AML-193 (cell line): ENCODE measurements at places on chromosomes 1 and 21.
A peak's percentile ranks its signal among the peaks of the same experiment; 100 is the strongest.

DNA sequence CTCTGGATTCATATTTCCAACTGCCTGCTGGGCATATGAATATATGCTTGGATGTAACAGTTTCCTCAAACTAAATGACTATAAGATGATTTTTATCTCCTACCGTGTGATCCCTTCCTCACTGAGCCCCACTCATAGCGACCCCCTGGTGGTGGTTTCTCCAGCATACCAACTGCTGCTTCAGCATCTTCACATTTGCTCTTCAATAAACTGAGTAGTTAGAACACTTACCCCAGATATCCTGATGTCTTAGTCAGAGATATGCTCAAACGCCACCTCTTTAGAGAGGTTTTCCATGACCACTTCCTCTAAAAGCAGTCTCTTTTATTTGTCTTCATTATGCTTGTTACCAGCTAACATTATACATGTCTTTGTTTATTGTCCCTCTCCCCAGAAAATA lies 10.2 kb upstream of the HNRNPR start:
- DNase-seq: no peak

DNA sequence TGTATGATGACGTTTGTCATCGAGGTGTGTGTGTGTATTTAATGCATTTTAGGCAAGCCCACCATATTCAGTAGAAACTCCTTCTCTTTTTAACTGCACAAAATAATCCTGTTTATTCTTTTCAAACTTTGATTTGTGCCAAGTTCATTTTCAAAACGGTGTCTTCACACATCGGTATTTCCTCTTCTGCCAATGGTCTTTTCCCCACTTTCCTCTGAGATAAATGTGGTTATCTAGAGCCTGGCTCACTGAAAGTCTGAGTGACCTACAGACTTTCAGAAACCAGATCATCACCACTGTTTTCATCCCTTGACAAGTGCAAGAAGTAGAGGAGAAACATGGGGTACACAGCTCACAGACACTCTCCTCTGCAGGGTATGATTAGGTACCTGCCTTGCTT lies 69.4 kb downstream of the GPATCH2 start:
- DNase-seq: no peak

DNA sequence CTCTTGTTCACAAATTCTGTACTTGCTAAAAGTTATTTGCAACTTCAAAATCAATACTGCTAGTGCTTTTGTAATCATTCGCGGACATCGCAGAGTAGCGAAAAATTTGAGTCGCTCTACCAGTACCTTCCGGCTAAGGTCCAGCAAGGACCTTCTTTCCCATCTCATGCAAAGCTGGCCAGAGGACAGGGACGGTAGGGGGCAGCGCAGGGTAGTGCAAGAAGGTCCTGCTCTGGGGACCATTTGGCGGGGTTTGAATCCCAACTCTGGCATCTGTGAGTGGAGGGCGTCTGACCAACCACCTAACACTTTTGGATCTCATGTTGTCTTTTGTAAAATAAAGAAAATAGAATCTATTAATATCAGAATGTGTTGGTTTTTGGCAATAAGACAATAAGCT lies 258.3 kb downstream of the SPATA17 start:
- no peak for DNase-seq

DNA sequence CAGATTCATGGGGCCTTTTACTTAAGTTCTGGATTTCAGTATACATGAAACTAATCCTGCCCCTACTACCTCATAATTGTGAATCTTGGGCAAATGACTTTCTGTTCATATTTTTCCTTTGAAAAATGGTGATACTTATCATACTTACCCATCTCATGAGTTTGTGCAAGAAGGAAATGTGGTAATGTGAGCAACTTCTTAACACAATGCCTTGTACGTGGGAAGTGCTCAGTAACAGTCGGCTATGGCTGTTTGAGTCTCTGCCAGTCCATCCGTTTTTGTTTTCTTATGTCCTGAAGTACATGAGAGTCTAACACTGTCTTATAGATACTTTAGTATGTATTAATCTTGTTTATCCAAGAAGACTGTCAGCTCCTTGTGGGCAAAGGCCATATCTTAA lies 86.5 kb downstream of the PATJ start:
- DNase-seq: peak; percentile 51

DNA sequence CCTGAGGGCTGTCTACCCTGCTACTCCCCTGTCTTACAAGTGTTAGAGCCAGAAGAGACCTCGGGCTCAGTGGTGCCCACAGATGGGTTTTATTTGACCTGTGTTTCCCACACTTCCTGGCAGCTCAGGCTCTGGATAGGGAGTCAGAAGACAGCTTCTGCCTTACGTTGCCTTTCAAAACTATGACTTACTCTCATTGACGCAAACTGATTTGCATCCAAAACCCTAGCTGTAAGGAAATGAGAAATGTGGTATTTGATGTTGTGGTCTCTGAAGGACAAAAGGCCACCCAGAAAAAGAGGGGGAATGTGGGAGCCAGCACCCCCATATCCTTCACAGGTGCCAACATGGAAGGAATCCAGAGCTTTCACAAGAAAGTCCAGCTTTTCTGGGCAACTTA lies 180.2 kb downstream of the ATG4C start:
- DNase-seq: no peak

- DNase-seq: no peak
These were observed 32.7 kb downstream of the SUSD4 start for GRCh38 chr1:223331301-223331700.

- DNase-seq: no peak
These were observed 505 bp downstream of the OLFML2B start for GRCh38 chr1:162023181-162023546.

DNA sequence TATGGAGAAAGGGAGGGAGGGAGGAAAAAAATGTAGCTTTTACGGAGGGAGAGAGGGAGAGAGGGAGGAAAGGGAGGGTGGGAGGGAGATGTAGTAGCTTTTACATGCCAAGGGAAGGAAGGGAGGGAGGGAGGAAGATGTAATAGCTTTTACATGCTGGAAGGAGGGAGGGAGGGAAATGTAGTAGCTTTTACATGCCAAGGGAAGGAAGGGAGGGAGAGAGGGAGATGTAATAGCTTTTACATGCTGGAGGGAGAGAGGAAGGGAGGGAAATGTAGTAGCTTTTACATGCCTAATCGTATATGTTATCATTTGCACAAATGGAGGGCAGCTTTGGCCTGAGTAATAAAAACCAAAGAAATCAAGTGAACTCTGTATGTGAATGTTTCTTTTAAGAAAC lies 35.6 kb downstream of the EEIG2 start:
- DNase-seq: no peak

- no peak for DNase-seq
These were observed 51.2 kb downstream of the RNF2 start for GRCh38 chr1:185096531-185096930.

GRCh38 chr1:185170291-185170848 lies 13.4 kb downstream of the SWT1 start:
- peak; percentile 71 for DNase-seq
